ENCODE measurements at places on chromosomes 12 and 14.

GRCh38 chr12:95972832-95973456 lies 23.2 kb downstream of the HAL start:
- no peak for DNase-seq

- DNase-seq, result no peak
These were observed 8.5 kb upstream of the SERPINA5 start for GRCh38 chr14:94572637-94573303.

GRCh38 chr12:24394246-24394645 lies 444.8 kb upstream of the SOX5 start:
- DNase-seq, result no peak

- no peak for DNase-seq
These were observed 325.2 kb upstream of the DIO2 start for GRCh38 chr14:80536456-80536855.

DNA sequence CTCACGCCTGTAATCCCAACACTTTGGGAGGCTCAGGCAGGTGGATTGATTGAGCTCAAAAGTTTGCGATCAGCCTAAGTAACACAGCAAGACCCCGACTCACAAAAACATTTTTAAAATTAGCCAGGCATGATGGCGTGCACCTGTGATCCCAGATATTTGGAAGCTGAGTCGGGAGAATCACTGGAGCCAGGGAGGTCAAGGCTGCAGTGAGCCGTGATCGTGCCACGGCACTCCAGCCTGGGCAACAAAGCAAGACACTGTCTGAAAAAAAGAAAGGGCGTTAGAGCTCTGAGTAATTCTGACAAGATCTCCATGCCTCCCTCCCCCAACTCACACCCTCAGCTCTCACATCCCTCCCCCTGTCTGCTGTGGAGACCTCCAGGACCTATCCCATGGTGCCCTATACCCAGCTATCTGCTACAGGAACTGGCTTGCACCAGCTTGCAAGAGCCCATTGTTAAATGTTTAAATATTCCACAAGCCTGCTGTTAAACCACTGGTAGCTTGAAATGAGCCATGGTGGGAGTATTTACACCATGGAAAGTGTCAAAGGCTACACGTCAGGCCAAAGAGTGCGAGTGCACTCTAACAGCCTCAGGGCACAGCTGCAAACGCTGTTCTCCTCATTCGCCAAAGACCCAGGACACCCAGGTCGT lies 35.1 kb upstream of the PPP2R5C start:
- DNase-seq, result no peak

GRCh38 chr14:102775855-102776760 lies 1.1 kb upstream of the TRAF3 start:
- DNase-seq, result peak; percentile 27

DNA sequence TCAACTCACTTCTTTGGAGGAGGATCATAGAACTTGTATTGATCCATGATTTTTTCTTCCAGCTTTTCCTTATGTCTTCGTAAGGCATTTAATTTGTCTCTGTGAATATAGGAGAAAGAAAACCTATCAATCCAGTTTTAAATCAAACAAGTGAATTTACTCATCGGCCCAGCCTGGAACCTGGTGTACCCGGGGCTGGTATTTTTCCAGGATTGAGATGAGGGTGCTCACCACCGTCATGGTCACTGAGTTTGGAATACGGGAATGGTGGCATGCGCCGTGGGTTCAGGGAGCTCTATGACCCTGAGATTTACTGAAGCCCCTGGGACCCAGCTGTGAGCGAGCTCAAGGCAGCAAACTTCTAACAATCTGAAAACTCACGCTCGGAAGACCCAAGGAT lies 46.5 kb upstream of the GPR68 start:
- no peak for DNase-seq

DNA sequence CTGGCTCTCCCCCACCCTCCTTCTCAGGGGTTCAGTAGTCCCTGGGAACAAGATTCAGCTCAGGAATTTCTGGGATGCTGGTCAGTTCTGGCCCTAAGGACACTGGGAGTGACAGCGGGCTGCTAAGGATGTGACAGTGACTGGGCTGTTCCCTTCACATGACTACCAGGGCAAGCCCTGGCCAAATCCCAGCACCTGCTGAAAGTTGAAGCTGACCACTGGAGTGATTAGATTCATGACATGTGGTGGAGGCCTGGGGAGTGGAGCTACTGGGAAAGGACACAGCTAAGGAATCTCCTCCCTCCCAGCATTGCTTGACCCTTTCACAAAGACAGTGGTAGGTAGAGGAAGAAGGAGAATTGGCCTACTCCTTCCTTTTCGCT lies 204.9 kb downstream of the DAD1 start:
- no peak for DNase-seq

GRCh38 chr14:100988956-100989355 lies 85.4 kb upstream of the RTL1 start:
- no peak for DNase-seq

- DNase-seq, result peak; percentile 47
These were observed 31.9 kb downstream of the CACNA1C start for GRCh38 chr12:2084553-2085296.

GRCh38 chr14:100165376-100165775 lies 5.9 kb upstream of the DEGS2 start:
- no peak for DNase-seq

DNA sequence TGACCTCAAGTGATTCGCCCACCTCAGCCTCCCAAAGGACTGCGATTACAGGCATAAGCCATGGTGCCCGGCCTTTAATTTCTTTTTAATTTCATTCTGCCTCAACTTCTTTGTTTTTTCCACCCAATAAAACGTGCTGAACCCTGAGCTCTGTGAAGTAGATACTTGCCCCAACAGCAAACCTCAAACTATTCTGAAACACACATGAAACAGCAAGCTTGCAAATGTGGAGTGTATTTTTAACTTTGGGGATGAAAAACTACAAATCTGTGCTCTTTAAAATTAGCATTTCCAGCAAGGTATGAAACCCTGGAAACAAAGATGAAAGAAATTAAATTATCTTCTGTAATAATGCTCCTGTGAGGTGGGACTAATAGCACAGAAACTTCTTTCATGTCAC lies 246.6 kb downstream of the ANO6 start:
- no peak for DNase-seq

GRCh38 chr12:90181216-90181615 lies 472.6 kb upstream of the ATP2B1 start:
- DNase-seq, result no peak

All from urothelium cell line (cell line).